Naive thymus-derived CD4-positive, alpha-beta T cell (primary cell): ENCODE measurements at places on chromosomes 4 and X.

DNA sequence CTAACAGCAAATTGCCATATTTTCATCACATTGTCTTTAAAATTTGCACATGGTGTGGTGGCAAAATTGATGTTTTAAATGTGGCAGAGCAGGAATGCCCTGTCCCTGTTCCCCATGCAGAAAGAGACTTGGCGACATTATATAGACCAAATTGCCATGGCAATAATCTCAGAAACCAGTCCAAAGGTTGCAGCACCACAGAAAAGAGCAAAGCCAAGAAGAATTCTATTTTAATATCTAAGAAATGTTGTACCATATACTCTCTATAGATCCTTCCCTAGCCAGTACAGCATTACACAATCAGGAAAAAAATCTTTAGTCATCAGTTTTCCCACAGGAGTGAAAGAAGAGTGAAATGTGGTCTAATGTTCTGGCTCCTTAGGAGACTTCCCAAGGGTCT lies 80.0 kb downstream of the UGT2B28 start:
- H3K36me3 ChIP-seq = no peaks in the 10 kb centered on the region
- H3K27ac ChIP-seq = no peak overlapping the region
- H3K27me3 ChIP-seq = no peaks in the 10 kb centered on the region
- no peak for DNase-seq

GRCh38 chr4:95204267-95204844 lies 344.4 kb downstream of the UNC5C start:
- H3K27me3 ChIP-seq = no peaks in the 10 kb centered on the region
- no peaks in the 10 kb centered on the region for H3K36me3 ChIP-seq
- H3K27ac ChIP-seq = no peak overlapping the region
- no peak overlapping the region for H3K4me3 ChIP-seq
- no peak for DNase-seq
- no peaks in the 10 kb centered on the region for H3K4me1 ChIP-seq

DNA sequence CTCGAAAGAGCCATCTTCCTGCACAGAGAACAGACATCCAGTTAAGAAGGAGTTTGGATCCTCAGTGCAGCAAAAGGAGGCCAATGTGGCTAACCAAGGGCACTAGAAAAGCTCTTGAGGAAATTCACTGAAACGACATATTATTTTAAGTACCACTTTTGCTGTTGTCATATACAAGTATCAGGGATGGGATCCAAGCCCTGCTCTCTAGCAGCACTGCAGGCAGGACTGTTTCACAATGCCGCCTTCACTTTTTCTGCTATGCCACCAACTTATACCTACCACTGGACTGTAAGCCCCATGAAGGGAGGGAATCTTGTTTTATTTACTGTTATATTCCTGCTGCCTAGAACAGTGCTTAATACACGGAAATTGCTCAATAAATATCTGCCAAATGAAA lies 299.0 kb downstream of the NR3C2 start:
- H3K27ac ChIP-seq = no peak overlapping the region
- H3K36me3 ChIP-seq = no peaks in the 10 kb centered on the region

- no peak overlapping the region for H3K27ac ChIP-seq
- no peak for DNase-seq
- no peaks in the 10 kb centered on the region for H3K36me3 ChIP-seq
- no peaks in the 10 kb centered on the region for H3K27me3 ChIP-seq
These were observed 243.1 kb upstream of the FTHL17 start for GRCh38 chrX:31314921-31315320.

DNA sequence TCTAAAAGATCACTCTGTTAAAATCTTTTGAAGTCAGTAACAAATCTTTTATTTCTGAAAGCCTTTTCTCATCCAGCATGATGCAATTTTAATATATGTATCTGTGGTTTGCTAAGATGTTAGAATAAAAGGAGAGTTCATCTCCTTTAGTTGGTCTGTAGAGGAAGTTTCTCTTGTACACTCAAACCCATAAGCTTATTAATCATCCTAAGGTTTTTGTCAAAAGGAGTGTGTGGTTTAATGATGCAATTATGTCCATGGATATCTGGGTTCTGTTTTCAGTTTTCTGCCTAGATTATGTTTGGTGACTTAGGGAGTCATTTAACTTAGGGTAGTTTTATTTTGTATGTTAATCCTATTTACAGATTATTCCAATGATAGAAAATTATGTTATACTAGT lies 52.1 kb upstream of the NDST4 start:
- no peak overlapping the region for H3K27ac ChIP-seq
- H3K27me3 ChIP-seq = no peaks in the 10 kb centered on the region
- no peaks in the 10 kb centered on the region for H3K36me3 ChIP-seq
- no peaks in the 10 kb centered on the region for H3K4me1 ChIP-seq

DNA sequence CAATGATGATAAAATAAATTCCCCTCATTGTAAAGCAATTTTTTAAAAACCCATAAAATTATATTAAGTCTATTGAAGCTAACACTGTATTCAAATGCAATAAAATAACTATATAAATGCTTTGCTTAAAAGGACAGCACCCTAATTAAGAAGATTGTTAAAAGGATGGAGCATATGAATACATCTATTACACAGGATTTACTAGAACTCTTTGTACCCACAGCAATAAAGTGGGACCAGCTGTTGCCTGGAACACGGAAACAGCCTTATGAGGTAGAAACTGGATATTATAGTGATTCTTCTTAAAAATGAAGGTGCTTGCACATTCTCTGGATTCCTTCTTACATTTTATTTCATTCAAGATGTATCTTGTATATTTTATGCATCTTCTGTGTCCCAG lies 298.7 kb upstream of the KLF3 start:
- no peaks in the 10 kb centered on the region for H3K4me1 ChIP-seq
- H3K27me3 ChIP-seq = no peaks in the 10 kb centered on the region
- no peaks in the 10 kb centered on the region for H3K36me3 ChIP-seq
- DNase-seq = no peak
- no peak overlapping the region for H3K27ac ChIP-seq

- no peak overlapping the region for H3K4me3 ChIP-seq
- DNase-seq = no peak
- H3K27ac ChIP-seq = no peak overlapping the region
- H3K27me3 ChIP-seq = no peaks in the 10 kb centered on the region
- no peaks in the 10 kb centered on the region for H3K4me1 ChIP-seq
- no peaks in the 10 kb centered on the region for H3K36me3 ChIP-seq
These were observed 69.0 kb downstream of the HPRT1 start for GRCh38 chrX:134528960-134529359.

DNA sequence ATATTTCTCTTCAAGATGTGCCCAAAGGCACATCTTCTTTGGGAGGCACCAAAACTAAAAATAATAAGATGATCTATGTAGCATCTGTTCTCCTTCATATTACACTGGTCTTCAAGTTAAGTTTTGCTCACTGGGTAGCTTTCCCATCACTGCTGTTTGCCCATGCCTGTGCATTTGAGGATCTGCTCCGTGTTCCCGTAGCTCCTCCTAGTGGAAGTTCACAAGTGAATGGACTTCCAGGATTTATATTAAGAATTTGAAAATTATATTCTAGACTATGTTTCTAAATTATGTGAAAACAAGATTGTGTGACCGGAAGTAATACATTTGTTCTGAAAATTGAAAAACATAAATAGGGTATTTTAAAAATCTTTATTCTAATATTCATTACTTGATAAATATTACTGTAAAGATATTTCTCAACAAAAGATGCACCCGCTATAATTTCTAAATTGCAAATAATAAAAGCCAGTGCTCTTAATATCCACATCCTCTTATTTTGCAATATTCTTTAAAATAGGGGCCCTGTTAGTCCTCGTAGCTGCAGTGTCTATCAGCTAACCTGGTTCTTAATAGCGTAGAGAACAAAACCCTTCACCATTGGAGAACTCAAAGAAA lies 147.7 kb downstream of the RBM46 start:
- H3K4me3 ChIP-seq = no peak overlapping the region
- no peak overlapping the region for H3K27ac ChIP-seq
- DNase-seq = no peak
- H3K36me3 ChIP-seq = no peaks in the 10 kb centered on the region
- no peaks in the 10 kb centered on the region for H3K4me1 ChIP-seq

GRCh38 chrX:136209016-136209738 lies 42.0 kb downstream of the MAP7D3 start:
- peak; percentile 23 for DNase-seq
- H3K36me3 ChIP-seq = peaks cover 12% of the 10 kb centered on the region
- H3K4me3 ChIP-seq = no peak overlapping the region
- H3K27ac ChIP-seq = no peak overlapping the region

DNA sequence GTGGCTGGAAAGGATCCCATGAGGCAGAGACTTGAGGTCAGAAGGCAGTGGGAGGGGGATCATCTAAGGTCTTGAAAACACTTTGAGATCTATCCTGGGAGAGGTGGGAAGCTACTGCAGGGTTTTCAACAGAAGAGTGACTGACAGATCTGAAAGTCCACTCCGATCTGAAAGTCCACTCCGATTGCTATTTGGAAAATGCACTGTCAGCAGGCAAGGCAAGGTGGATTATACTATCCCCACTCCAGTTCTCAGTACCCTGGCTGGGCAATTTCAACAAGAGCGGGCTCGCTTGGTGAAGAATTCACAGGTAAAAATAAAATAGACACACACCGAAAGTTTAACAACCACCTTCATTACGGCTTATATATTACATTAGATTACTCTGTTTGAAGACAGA lies 42.3 kb upstream of the C1QTNF7 start:
- no peak for DNase-seq
- H3K27ac ChIP-seq = no peak overlapping the region
- no peaks in the 10 kb centered on the region for H3K36me3 ChIP-seq
- H3K4me1 ChIP-seq = no peaks in the 10 kb centered on the region
- no peaks in the 10 kb centered on the region for H3K27me3 ChIP-seq

- H3K36me3 ChIP-seq = no peaks in the 10 kb centered on the region
- no peaks in the 10 kb centered on the region for H3K4me1 ChIP-seq
- no peaks in the 10 kb centered on the region for H3K27me3 ChIP-seq
- DNase-seq = no peak
- no peak overlapping the region for H3K4me3 ChIP-seq
These were observed 50.1 kb downstream of the MEPE start for GRCh38 chr4:87882861-87883260.
